ENCODE measurements at places on chromosomes 6 and 20.

DNA sequence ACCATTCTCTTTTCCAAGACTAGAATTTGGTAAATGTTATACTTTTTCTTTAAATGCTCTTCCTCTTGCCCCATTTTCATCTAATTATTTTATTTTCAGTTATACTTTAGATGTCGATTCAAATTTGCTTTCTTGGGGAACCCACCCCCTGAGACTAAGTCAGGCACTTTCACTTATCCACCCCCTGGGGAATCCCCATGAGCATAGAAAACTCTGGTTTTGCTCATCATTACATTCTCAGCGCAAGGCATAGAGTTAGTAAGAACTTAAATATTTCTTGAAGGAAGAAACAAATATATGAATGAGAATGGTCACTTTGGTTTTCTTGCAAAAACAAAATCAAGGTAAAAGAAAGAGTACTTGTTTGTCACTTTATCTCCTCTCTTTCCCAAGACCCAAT lies 25.1 kb upstream of the HSF2 start:
- no peak for DNase-seq

GRCh38 chr6:106125925-106126435 lies 39.8 kb downstream of the PRDM1 start:
- DNase-seq = no peak

- DNase-seq = no peak
Measured at GRCh38 chr6:4814987-4815386, 38.8 kb downstream of the CDYL start.

GRCh38 chr6:168473197-168473596 lies 32.2 kb downstream of the SMOC2 start:
- no peak for DNase-seq

- DNase-seq = no peak
Measured at GRCh38 chr20:57396984-57397692, 5.9 kb downstream of the RBM38 start.

GRCh38 chr6:12952318-12952717 lies 235.8 kb downstream of the PHACTR1 start:
- DNase-seq = no peak

GRCh38 chr6:158715330-158716311 lies 65.8 kb downstream of the SYTL3 start:
- no peak for DNase-seq

GRCh38 chr6:105644691-105645090 lies 241.8 kb upstream of the PREP start:
- no peak for DNase-seq

DNA sequence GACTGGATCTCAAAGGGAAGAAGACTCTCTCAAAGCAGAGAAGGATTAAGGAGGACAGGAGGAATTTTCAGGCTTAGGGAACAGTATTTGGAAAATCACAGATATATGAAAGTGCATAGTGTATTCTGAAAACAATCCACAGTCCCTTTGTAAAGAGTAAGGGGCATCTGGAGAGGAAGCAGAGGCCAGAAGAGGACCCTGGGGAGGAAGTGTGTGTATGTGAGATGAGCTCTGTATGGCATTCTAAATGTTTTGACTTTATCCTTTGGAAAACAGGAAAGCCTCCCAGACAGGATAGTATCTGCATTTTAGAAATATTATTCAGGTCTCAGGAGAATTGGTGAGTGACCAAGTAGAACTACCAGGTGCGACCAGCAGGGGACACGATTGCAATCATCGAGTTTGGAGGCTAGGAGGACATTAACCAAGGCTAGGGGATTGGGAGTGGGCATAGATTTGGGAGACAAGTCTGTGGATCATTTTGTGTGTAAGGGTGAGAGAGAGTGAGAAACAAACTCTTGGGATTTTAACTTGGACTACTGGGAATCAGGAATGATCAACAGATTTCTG lies 38.3 kb upstream of the FAM184A start:
- DNase-seq = no peak
